Activated T-cell treated with anti-CD3 and anti-CD28 coated beads for 48 hours (primary cell): ENCODE measurements at places on chromosomes 4 and X.

GRCh38 chr4:78688366-78688765, 87.8 kb upstream of the BMP2K start:
- no peak for DNase-seq

GRCh38 chrX:139191746-139192385, 338.7 kb upstream of the F9 start:
- DNase-seq = no peak

DNA sequence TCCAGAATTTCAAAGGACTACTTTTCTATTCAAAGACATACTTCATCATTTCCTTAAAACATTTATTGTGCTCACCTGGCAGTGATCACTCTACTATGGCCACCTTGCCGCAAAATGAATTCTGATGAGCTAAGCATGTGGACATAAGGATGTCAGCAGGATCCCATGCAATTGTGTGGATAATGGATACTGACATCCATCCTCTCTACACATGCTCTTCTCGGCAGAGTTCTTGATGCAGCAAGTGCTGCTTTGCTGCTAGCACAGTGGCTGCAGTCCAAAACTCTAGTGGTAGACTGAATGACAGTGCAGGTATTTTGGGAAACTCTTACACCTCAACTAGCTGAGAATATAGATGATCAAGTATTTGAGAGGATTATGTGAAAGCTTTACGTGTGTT, 168.0 kb downstream of the BANK1 start:
- DNase-seq = no peak

DNA sequence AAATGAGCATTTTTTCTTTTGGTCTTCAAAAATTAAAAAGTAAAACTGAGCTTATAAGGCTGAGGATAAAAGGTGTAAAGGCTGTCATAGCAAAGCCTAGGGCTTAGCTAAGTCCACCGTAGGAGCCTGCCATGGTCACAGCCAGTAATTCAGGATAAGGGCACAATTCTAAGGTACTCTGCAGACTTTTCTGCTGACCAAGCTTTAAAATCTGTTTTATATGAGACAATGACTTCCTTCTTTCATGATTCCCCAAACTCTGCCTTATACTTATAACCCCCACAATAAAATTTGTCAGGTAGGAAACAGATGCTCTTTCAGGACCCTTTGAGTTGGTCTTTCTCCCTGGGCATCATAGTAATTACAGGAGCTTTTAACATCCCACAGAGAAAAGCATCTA, 138.5 kb downstream of the COL4A6 start:
- DNase-seq = no peak

- no peak for DNase-seq
Observed at GRCh38 chr4:110865611-110866259, 242.9 kb upstream of the PITX2 start.

- DNase-seq = no peak
Observed at GRCh38 chr4:150874338-150875226, 140.5 kb downstream of the LRBA start.
